ENCODE measurements at places on chromosomes 3 and 15.

DNA sequence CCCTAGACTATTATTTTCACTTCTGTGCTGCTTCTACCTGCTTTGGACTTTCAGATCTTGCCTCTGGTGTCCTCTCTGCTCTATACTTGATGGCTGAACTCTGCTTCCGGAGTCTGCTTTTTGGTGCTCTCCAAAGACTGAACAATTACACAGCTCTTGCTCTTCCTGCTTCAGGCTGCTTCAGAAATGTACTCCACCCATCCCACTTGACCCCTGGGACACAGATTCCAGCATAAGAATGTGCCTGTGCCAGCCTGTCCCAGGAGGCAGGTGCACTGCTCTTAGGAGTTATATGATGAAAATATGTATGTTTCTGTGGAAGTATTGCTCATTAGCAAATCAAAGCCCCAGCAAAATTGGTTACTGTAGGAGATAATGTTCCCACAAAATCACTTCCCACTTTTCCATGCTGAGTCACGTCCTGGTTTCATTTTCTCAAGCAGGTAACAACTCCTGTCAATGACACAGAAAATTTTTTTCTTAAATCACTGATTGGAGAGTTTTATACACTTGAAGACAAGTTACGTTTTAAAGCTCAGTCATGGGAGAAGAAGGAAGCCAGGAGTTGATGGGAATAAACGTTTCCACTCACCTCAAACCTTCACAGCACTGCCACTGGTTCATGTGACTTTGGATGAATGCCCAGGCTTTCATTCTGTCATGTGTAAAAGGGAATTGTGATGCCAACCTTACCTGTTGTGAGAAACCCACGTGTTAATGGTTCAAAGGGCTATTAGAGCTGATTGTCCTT is 239.4 kb upstream of the ZPLD1 start:
- DNase-seq, result no peak

- no peak for DNase-seq
Measured at GRCh38 chr3:31227131-31227562, 305.6 kb upstream of the STT3B start.

DNA sequence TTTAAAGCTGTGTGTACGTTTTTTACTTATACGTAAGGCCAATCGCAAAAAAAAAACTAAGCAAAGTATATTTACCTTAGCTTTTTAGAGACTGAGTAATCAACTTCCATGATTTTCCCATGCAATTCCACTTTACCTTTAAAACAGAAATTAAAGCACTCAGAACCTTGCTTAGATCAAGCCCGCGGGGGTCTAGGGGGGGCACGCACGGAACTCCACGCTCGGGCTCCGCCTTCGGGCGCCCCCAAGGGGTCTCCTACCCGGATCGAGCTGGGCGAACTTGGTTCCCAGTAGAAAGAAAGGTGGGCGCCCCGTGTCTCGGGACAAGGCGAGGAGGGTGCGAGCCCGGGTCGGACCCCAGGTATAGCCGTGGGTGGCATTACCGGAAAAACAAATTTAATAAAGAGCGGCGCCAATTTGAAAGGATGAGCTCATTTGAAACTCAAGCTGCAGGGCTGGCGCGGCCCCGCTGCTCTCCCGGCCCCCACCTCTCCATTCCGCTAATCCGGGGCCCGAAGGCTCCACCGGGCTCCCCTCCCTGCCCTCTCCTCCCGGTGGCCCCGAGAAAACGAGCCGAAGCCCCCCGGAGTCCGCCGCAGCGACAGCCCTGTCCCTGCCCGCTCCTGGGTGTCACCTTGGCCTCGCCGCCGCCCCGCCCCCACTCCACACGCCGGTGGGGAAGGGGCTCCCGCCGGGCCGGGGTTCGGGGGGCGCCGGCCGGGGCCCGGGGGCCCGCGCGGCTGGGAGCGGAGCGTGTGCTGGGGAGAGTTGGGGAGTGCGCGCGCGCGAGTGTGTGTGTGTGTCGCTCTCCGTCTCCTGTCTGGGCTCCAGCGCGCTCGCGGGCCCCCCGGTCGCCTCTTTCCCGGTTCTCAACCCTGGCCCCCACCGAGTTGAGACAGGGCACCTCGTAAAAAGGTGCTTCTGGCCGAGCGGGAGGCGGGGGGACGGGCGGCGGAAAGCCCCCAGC is 1.5 kb downstream of the IGF2BP2 start:
- DNase-seq, result no peak

GRCh38 chr3:64915778-64916177 is 228.0 kb upstream of the ADAMTS9 start:
- DNase-seq, result no peak

GRCh38 chr15:80760960-80761359 is 18.2 kb upstream of the CEMIP start:
- no peak for DNase-seq

- no peak for DNase-seq
Measured at GRCh38 chr3:63762934-63763550, 56.1 kb upstream of the C3orf49 start.

DNA sequence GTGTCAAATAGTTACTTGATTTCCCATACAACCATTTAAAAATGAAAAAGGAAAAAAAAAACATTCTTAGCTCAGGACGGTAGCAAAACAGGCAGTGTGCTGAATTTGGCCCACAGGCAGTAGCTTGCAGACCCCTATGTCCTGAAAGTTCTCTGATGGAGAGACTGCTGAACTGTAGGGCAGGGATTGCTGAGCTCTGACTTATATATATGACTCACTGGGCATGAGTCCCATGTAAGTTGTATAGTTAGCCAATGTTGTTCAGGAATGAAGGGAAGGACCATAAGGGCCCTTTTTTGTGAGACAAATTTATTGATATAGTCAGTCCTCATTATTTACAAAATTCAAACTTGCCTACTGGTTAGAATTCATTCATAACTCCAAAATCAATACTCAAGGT is 36.9 kb upstream of the FRMD4B start:
- DNase-seq, result no peak

GRCh38 chr3:138271189-138271794 is 58.4 kb downstream of the NME9 start:
- DNase-seq, result no peak

GRCh38 chr3:157087780-157088600 is 72.0 kb downstream of the CCNL1 start:
- DNase-seq, result no peak

DNA sequence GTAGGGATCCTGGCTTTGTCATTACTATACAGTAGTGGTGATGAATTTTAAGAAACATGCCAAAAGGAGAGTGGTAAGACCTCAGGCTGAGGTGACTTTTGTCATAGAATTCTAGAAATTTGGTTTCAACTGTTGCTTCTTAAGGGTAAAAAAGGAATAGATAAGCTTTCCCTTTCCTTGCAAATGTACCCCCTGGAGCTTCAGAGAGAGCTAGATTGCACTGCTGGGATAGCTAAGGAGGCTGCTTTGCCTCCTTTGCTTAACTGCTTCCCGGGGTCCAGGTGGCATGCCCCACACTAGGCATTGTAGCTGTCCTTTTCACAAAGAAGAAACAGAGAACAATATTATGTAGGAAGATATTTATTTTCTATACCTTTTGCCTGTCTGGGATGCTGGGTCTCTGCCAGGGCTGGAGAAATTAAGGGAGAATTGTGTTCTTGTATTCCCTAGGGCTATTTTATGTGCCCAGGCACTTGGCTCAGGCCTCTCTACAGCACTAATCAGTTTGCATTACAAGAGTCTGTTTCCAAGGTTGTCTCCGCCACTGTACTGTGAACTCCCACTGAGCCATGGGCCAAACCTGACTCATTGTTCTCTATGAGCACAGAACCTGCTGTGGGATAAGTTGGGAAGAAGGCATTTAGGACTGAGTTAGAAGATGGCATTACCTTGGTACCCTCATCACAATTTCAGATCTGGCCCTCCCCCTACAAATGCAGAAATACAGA is 460.0 kb downstream of the PDCD6IP start:
- no peak for DNase-seq

DNA sequence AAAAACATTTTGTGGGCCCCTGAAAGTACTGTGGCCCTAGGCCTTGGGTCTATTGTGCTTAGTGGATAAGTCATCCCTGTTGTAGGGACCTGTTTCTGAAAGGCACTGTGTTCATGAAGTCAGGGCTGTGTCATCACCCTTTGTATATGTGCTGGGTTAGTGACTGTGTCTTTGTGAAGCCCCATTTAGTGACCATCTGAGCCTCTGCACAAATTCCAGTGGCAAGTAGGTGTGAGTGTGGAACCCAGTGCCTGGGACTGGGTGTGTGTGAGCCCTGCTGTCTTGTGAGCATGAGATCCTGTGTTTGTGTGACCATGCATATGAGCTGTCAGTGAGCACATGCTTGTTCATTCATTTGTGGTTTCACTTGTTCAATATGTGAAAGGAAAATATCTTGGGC is 1.2 kb upstream of the HYAL1 start:
- no peak for DNase-seq

GRCh38 chr3:19598870-19599269 is 335.1 kb downstream of the EFHB start:
- no peak for DNase-seq

DNA sequence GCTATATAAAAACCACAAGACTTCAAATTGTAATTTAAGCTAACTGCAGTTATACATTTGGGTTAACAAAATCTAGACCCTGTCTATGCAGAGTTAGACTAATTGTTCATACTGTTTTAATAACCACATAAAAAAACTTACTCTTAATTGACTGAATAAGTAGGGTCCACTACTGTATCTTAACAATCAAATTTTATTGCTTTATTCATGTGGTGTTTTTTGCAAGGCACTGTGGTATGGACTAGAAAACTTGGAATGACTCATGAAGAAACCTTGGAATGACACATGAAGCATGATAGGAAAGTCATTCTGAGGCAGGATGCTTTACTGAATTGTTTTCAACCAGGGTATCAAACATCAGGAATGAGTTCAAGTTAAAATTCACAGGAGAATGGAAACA is 2.3 kb downstream of the SERP1 start:
- no peak for DNase-seq

- no peak for DNase-seq
Measured at GRCh38 chr3:72379500-72380187, 468.6 kb downstream of the SHQ1 start.

DNA sequence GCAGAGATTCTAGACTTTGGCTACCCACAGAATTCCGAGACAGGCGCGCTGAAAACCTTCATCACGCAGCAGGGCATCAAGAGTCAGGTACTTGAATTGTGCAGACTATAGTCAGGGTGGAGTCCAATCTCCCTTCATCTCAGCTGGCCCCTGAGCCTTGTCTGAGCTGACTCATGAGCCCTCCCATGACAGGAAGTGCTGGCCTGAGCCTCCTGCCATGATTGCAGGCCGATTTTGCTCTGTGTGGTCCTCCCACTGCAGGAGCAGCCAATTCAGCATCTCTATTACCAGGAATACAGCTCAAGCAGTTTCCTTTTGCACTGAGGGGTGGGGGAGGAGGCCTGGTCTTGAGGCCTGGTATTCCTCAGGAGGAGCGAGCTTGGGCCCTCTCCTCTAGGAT is 5.5 kb downstream of the AP2M1 start:
- no peak for DNase-seq

DNA sequence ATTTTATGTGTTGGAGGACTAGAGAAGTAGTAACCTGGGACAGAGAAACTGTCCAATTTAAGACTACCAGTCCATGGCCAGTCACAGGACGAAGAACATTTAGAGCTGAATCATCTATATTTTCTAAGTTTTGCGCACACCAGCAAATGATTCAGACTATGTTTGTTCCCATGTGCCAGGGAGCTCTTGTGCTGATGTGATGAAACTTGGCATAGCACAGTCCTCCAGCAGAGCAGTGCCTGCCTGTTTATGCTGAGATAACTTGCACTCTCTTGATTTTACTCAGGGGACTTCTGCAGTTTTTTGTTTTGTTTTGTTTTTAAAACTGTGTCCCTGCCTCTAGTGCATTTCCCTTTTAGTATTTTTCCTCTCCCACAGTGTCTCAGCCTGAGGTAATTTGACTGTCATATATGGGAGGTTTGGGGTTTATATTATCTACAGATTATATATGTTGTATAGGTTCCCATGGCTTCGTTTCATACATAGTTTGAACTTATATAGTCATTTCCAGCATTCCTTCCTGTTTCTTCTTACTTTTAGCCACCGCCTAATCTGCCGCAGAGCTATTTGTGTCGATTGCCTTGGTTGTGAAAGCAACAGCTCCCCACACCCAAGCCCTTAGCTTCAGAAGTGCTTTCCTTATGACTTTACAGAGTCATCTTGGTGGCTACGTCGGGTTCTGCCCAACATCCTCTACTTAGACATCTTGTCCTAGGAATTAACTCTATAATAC is 45.5 kb downstream of the PPM1L start:
- no peak for DNase-seq

- no peak for DNase-seq
Measured at GRCh38 chr15:76344893-76345582, 8.5 kb downstream of the ISL2 start.

- no peak for DNase-seq
Measured at GRCh38 chr3:166257715-166258114, 420.5 kb upstream of the BCHE start.

GRCh38 chr3:193548406-193548805 is 6.3 kb downstream of the ATP13A4 start:
- DNase-seq, result no peak

GRCh38 chr15:85536341-85536740 is 155.9 kb downstream of the AKAP13 start:
- no peak for DNase-seq

DNA sequence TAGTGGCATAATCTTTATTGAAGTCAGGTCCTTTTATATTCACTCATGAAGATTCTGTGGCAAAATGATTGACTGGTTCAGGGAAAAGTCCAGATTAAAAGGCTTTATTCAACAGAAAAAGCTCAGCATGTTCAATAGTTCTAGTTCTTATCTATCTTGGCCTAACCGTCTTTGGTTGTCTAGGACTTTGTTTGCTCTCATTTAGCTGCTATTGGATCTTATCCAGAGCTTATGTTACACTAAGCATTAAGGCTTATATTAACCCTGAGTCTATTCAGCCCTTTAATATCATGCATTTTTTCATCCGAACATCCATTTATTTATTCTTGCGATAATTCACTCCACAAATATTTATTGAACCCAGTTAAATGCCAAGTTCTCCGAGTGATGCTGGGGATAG is 601.0 kb upstream of the SGO1 start:
- DNase-seq, result no peak

DNA sequence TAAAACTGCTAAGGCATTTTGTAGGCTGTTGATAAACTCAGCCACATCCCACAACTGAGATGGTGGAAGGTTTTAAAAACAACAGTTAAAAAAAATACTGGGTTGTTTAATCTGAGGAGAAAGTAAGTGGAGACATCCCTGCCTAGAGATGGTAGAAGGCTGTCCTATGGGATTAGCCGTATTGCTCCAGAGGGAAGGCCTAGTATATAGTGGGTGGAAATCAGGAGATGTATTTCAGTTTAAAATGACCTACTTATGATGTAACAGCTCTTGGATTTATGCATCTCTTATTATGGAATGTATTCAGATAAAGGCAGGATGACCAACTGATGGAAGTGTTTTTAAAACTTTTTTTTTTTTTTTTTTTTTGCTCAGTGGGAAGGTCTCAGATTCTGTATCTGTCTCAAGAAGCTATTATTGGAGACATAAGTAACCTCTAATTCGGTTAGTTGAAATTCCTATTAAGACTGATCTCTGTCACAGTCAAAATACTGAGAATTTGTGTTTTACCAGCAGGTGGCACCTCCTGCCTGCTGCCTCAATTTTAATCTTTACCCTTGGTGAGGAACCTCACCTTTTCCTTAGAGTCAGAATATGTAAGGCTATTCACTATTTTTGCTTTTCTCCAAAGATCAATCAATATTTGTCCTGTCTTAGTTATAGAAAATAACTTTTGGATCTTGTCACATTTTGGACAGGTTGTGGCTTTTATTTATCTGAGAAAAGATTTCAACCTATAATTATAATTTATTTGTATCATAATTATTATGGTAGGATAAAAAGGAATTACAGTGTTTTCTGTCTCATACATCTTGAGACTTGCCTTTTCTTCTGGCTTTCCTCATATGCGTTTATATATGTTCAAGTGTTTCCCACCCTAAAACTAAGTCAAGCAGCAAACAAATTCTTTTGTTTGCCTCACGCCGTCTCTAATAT is 63.0 kb downstream of the VPS8 start:
- DNase-seq, result no peak

All from activated T-helper 1 cell treated with Interleukin-2 at 50 U/mL for 16 hours (primary cell).